ENCODE measurements at places on chromosomes 4 and X.

- DNase-seq, result no peak
These were observed 176.7 kb downstream of the PDGFC start for GRCh38 chr4:156794863-156795262.

DNA sequence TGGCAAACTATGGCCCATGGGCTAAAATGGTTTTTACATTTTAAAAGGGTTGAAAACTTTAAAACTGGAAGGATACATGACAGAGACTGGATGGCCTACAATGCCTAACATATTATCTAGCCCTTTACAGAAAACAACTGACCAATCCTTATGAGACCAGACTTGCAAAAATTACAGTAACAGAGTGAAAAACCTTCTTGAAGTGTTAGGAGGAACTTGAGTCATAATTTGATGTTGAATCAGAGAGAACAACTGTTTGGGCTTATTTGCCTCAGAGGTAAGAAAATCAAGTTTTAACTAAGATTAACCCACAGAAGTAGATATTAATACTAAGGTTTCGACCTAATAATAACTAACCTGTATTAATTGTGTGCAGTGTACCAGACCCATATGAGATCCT is 12.4 kb upstream of the NAP1L5 start:
- no peak for DNase-seq

DNA sequence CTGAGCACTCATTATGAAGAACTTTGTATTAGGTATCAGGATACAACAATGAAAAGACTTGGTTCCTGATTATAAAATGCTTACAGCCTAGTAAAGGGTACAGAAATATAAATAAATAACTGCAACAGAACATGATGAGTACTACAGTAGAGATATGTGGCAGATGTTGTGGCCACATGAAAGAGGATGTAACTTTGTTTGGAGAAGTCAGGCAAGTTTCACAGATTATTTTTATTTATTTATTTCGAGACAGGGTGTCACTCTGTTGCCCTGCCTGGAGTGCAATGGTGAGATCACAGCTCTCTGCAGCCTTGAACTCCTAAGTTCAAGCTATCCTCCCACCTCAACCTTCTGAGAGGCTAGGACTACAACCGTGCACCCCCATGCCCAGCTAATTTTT is 15.8 kb upstream of the UBE2K start:
- no peak for DNase-seq

GRCh38 chr4:40316782-40317635 is 18.1 kb upstream of the CHRNA9 start:
- peak; percentile 86 for DNase-seq

- DNase-seq, result no peak
These were observed 658.7 kb downstream of the PCDH18 start for GRCh38 chr4:136873555-136873954.

DNA sequence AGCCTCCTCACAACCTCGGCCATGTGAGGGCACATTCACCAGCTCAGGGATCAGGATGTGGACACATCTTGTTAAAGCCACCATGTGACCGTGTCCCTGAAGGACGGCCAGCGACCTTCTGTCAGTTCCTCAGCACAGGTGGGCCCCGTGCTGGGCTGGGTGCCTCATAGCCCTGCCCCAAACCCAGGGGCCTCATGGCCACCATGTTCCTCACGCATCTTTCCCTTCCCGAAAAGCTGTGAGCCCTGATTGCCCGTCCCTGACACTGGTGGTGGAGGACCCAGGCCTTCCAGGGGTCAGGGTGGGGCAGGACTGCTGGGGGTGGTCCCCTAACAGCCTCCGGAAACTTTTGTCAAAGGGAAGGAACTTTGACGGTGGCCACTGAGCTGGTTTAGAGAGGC is 60.1 kb upstream of the ADRA2C start:
- no peak for DNase-seq

DNA sequence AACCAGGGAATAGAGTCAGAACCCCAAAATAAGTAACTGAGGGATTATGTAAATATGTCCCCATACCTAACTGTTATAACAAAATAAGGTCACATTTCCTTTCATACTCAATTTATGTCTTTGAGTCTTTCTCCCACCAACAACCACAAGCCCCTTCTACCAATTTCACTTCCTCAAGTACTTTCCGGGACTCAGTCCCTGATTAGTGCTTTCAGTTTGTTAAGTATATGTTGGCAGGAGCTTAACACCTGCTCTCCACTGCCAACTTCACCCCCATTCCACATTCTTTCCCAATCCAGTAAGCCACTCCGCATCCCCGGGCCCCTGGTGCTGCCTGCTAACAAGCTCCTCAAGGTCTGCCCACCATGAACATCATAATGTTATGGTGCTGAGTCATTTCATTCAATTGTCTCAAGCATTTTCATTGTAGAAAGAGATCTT is 71.3 kb upstream of the SPRY1 start:
- no peak for DNase-seq

DNA sequence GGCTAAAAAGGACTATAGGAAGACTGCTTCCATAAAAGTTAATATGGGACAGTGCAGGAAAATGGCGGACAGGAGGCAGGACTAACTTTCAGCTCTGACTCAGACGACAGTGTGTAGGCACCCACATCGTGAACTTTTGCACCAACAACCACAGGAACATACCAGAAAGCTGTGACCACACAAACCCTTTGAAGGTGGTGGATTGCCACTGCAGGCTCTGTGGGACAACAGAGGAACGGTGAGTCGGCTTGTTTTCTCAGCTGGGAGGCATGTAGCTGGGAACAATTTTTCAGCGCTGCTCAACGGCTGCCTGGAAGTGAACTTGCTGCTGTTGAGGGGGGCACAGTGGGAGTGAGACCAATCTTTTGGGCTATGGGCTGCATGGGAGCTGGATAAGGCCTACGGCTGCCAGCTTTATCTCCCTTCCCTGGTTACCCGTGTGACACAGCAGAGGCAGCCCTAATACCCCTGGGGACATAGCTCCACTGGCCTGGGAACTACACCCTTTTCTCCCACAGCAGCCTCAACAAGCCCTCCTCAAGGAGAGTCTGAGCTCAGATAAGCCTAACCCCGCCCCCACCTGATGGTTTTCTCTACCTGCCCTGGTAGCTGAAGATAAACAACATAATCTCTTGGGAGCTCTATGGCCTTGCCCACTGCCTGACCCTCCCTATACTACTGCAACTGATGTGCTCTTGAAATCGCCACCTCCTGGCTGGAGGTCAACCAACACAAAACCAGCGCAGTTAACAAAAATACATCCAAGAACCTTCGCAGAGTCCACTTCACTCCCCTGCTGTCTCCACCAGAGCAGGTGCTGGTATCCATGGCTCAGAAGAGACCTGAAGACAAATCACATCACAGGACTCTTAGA is 1537.0 kb downstream of the C4orf33 start:
- DNase-seq, result no peak
